ENCODE measurements at places on chromosomes 12 and 14. TPM values are rescaled to one million over a fixed set of nuclear protein-coding genes. Genes with fewer than 3 reads are reported as not detected.

Gene ADAMTS20
- 0.09 TPM for total RNA-seq

Gene KRT71
- not detected for total RNA-seq

Gene RNASE1
- total RNA-seq: not detected

Gene DBX2
- total RNA-seq: not detected

Gene AVPR1A
- total RNA-seq: not detected

Gene NKX2-1
- total RNA-seq: not detected

Gene POLE2
- total RNA-seq: 16.2 TPM

Gene RGS6
- total RNA-seq: 0.02 TPM

Gene TAS2R7
- total RNA-seq: not detected

Gene KCNJ8
- total RNA-seq: 2.7 TPM

Gene KRT79
- total RNA-seq: not detected

Gene PRH2
- not detected for total RNA-seq

Gene VPS33A
- 17.3 TPM for total RNA-seq

Gene BEGAIN
- total RNA-seq: 40.0 TPM

Gene LHX5
- total RNA-seq: 0.40 TPM

Gene ALKBH1
- total RNA-seq: 20.4 TPM

Gene TMEM119
- not detected for total RNA-seq

Gene GAS2L3
- total RNA-seq: 33.7 TPM

Gene INHBE
- total RNA-seq: 1.3 TPM

Gene LRP1-AS
- not detected for total RNA-seq

Gene BRF1
- 17.1 TPM for total RNA-seq

Gene CYP46A1
- total RNA-seq: not detected

Gene RAP1B
- total RNA-seq: 146 TPM

Gene RNASE13
- total RNA-seq: not detected

Gene PLEKHH1
- total RNA-seq: 12.5 TPM

Gene SMOC1
- 70.6 TPM for total RNA-seq

Gene CIROP
- total RNA-seq: not detected

Gene SOAT2
- total RNA-seq: not detected

Gene GALNT8
- not detected for total RNA-seq

Gene OASL
- 0.17 TPM for total RNA-seq

Gene FAM90A1
- total RNA-seq: not detected

Gene SERPINA3
- total RNA-seq: not detected

Gene CLEC2A
- total RNA-seq: not detected

Gene ACOT6
- not detected for total RNA-seq

Gene LRRC23
- 11.9 TPM for total RNA-seq

Gene TMEM52B
- not detected for total RNA-seq

Gene MYF5
- total RNA-seq: not detected

Gene GLS2
- not detected for total RNA-seq

Gene IFNG-AS1
- total RNA-seq: not detected

Gene SYNDIG1L
- not detected for total RNA-seq

Gene MAP1LC3B2
- 0.97 TPM for total RNA-seq

Gene OR11H12
- total RNA-seq: 0.12 TPM

Gene P2RX2
- not detected for total RNA-seq

Gene CPNE6
- total RNA-seq: not detected

Gene COL2A1
- total RNA-seq: 4.8 TPM

Gene CCDC197
- not detected for total RNA-seq

Gene GARIN6
- not detected for total RNA-seq

Gene PKP2
- total RNA-seq: 4.4 TPM

Gene ABHD4
- 39.3 TPM for total RNA-seq

Gene ZNF891
- 3.6 TPM for total RNA-seq

Gene HOXC13
- 4.4 TPM for total RNA-seq

Gene HEBP1
- total RNA-seq: 8.6 TPM

Gene NACA
- total RNA-seq: 1,485 TPM

Gene CCDC196
- total RNA-seq: not detected

Measured in NCI-H460 (cell line).